Osteoblast (primary cell): ENCODE measurements at places on chromosomes 7 and 10. TPM values are rescaled to one million over a fixed set of nuclear protein-coding genes. Genes with fewer than 3 reads are reported as not detected.
A peak's percentile ranks its signal among the peaks of the same experiment; 100 is the strongest.

Gene ANKMY2
- total RNA-seq = 26.8 and 28.0 TPM in 2 replicates

Gene PNLIPRP1
- total RNA-seq = not detected in 2 replicates

Gene GRM3
- total RNA-seq = not detected in 2 replicates

DNA sequence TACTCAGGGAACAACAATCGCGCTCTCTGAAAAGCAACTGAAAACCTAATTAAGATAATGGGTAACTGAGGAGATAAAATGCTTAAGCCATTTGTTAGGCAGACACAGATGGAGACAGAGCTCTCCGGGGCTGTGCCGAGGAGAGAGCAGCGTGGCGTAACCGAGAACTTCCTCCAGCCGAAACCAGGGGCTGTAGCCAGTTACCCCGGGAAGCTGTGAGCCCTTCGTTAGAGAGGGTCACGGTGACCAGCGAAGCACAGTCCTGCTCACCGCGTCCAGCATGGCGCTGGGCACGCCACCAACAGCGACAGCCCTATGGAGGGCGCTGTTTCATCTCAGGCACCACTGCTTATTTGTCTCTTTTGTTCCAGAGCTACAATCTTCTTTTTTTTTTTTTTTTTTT lies 16.1 kb downstream of the PAPOLB start:
- no peak for DNase-seq
- no peaks in the 10 kb centered on the region for H3K27me3 ChIP-seq
- H3K4me3 ChIP-seq = peak overlapping the region; percentile 39
- H3K36me3 ChIP-seq = no peaks in the 10 kb centered on the region
- H3K27ac ChIP-seq = no peak overlapping the region

Gene CARD11
- total RNA-seq = under 0.01 TPM in 1 of 2 replicates, not detected in the other

GRCh38 chr7:106966121-106966520 lies 78.4 kb upstream of the PRKAR2B start:
- peak; percentile 71 for DNase-seq
- H3K4me1 ChIP-seq = no peaks in the 10 kb centered on the region
- no peak overlapping the region for H3K4me3 ChIP-seq

DNA sequence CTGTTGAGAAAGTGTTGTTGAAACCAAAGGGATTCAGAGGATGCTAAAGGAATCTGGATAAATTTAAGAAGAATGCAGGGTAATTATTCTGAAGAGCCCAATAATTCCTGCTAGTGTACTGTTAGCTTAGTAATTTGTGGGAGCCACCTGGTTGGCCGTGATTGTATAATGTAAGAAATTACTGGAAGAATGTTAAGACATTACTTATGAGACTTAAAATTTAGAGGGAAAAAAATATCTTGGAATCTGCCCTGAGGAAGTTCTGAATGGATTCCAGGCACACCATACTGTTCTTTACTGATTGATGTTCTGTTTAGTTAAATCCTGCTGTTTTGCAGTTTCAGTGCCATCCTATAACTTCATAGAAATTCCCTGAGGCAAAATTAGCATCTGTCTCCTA lies 155.0 kb upstream of the RHOBTB1 start:
- no peaks in the 10 kb centered on the region for H3K36me3 ChIP-seq
- DNase-seq = no peak
- H3K27me3 ChIP-seq = peaks cover 19% of the 10 kb centered on the region
- no peaks in the 10 kb centered on the region for H3K4me1 ChIP-seq
- no peak overlapping the region for H3K27ac ChIP-seq

- no peaks in the 10 kb centered on the region for H3K27me3 ChIP-seq
- no peak for DNase-seq
- no peaks in the 10 kb centered on the region for H3K36me3 ChIP-seq
- H3K4me1 ChIP-seq = peaks cover 23% of the 10 kb centered on the region
- H3K4me3 ChIP-seq = no peak overlapping the region
Observed at GRCh38 chr7:48183370-48183743, 12.1 kb downstream of the ABCA13 start.

GRCh38 chr10:75982611-75983369 lies 551.4 kb downstream of the LRMDA start:
- H3K4me3 ChIP-seq = no peak overlapping the region
- DNase-seq = peak; percentile 50
- no peaks in the 10 kb centered on the region for H3K36me3 ChIP-seq
- no peak overlapping the region for H3K27ac ChIP-seq
- no peaks in the 10 kb centered on the region for H3K27me3 ChIP-seq

DNA sequence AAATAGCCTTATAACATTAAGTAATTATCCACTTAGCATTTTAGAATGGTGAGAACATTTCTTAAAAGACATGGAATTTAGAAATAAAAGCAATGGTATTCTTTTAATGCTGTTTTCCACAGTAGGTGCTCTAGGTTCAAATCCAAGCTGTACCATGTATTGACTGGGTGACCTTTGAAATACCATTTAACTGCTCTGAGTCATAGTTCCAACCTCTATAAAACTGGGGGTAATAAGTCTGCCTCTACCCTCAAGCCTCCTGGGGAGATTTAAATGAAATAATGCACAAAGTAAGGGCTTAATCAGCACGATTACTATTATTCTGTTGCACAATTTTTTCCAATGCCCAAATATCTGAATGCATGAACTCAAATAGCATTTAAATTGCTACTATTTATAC lies 236.4 kb upstream of the CCDC6 start:
- no peaks in the 10 kb centered on the region for H3K36me3 ChIP-seq
- no peaks in the 10 kb centered on the region for H3K27me3 ChIP-seq
- no peak overlapping the region for H3K4me3 ChIP-seq
- H3K4me1 ChIP-seq = peaks cover 19% of the 10 kb centered on the region
- no peak overlapping the region for H3K27ac ChIP-seq

DNA sequence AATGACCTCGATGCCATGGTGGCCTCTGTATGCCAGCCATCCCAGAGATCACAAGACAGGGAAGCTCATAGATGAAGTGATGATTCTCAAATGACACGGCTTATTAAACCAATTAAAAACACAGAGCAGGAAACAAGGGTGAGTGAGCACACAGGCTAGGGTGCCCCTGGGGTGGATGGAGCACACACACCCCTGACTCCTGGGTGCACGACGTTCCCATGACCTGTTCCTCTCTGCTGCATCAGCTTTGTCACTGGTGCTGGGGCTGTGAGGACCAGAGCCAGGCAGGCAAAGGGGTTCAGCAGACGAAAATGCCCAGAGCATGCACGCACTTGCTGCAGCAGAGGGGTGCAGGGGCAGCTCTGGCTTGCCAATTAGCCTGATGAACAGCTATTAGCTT lies 86.5 kb upstream of the LRRC4 start:
- H3K4me3 ChIP-seq = no peak overlapping the region
- no peaks in the 10 kb centered on the region for H3K36me3 ChIP-seq
- DNase-seq = no peak
- no peak overlapping the region for H3K27ac ChIP-seq

Gene SPDYE2
- not detected in 2 replicates for total RNA-seq

DNA sequence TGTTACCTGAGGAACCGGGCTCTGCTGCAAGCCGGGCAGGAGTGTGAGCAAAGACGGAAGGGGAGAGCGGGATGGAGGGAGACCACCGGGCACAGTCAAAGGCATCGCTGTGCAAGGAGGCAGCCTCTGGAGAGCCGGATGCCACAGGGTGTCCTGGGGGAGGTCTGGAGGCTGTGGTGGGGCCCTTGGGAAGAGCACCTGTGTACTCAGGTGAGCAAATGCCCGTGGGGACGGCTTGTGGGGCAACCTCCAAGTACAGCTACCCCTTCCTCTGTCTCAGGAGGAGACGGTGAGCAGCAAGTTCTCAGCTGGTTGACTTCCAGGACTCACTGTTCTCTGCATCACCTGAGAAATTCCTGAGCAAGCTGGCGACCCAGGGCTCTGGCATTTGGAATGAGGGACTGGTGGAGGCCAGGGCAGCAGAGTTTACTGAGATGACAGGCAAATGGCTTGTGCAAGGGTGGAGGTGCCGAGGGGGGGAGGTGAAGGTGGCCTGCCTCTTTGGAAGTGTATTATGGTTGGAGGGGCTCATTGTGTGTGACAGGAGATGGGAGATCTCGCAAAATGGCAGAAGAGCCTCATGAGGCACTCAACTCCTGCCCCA lies 345.2 kb upstream of the SHH start:
- no peaks in the 10 kb centered on the region for H3K27me3 ChIP-seq
- H3K36me3 ChIP-seq = no peaks in the 10 kb centered on the region
- H3K27ac ChIP-seq = no peak overlapping the region

DNA sequence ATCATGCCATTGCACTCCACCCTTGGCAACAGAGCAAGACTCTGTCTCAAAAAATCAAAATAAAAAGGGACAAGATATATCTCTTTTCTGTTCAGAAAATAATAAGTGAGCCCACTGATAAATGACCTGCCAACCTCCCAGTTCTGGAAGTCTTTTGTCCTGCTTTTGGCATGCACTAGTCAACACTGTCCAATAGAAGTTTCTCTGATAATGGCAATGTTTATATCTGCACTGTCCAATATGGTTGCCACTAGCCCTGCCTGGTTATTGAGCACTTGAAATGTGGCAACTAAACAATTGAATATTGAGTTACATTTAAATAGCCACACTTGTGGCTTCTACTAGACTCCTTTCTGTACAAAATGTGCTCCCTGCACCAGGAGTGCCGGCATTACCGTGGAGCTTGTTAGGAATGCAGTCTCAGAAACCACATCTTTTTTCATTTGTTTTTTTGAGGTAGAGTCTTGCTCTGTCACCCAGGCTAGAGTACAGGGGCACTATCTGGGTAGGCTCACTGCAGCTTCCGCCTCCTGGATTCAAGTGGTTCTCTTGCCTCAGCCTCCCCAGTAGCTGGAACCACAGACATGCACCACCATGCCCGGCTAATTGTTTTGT lies 229.7 kb downstream of the CACNB2 start:
- DNase-seq = no peak
- H3K27me3 ChIP-seq = no peaks in the 10 kb centered on the region
- H3K27ac ChIP-seq = no peak overlapping the region
- H3K36me3 ChIP-seq = no peaks in the 10 kb centered on the region
- H3K4me1 ChIP-seq = no peaks in the 10 kb centered on the region
- no peak overlapping the region for H3K4me3 ChIP-seq

Gene PLXNA4
- 4.3 and 6.5 TPM in 2 replicates for total RNA-seq

- no peak overlapping the region for H3K4me3 ChIP-seq
- H3K36me3 ChIP-seq = no peaks in the 10 kb centered on the region
- DNase-seq = no peak
- H3K27me3 ChIP-seq = no peaks in the 10 kb centered on the region
- H3K27ac ChIP-seq = no peak overlapping the region
Observed at GRCh38 chr7:36710186-36710791, 14.0 kb downstream of the AOAH start.

GRCh38 chr10:93478873-93479272 lies 3.3 kb downstream of the MYOF start:
- peaks cover 17% of the 10 kb centered on the region for H3K36me3 ChIP-seq
- H3K4me3 ChIP-seq = peak overlapping the region; percentile 86

DNA sequence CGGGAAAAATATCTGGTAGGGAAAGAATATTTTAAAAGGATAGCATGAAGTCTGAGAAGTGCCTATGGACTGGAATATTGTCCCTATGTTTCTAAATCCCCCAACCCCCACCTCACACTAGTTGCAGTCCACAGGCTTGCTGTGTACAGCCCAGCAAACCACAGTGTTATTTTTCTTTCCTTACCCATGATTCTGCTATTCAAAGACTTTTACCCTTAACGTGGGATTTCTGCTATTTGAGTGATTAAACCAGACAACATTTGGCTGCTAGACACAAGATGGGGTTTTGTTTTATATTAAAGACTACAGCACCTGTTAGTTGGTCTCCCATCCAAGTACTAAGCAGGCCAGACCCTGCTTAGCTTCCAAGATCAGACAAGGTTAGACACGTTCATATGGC lies 120.5 kb upstream of the MYO3A start:
- no peak for DNase-seq
- H3K36me3 ChIP-seq = no peaks in the 10 kb centered on the region
- H3K4me1 ChIP-seq = no peaks in the 10 kb centered on the region
- H3K27me3 ChIP-seq = no peaks in the 10 kb centered on the region

Gene DIP2C
- 32.4 and 36.9 TPM in 2 replicates for total RNA-seq

DNA sequence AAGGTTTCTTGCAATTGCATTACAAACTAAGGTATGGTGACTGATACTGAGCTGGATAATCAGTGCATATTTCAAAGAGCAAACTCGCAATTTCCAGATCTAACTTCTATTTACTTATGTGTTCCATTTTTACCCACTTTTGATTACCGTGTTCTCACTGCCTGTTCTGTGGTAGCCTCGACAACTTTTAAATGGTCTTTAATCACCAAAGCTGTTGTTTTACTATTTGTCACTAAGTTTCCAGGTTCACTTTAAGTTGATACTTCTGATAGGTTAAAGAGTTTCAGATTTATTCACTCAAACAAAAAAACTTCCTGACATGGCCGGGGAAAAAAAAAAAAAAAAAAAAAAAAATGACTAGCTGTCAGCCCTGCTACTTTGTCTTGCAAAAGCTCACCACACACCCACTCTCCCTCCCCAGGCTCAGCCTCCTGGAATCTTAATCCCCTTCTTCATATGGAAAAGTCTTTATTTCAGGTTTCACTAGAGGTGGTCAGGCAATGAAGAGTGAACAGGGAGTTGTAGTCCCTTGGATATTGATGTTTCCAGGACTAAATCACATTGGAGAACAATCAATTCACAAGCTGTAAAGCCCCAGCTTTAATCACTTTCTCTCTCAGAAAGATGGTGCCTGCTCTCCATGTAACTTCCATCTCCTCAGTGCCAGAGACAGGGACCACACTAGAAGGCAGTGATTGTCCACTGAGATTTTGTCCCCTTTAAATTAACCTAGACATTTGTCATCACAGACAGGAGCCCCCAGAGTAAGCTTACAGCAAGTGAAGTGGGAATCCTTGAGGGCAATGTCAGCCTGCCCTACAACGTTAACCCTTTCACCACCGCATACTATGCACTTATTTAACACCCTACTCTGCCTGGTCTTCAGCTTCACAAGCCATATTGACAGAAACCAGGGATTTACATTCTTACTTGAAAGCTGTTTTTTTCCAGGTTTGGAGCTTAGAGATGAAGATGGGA lies 749.1 kb upstream of the SORCS1 start:
- H3K4me3 ChIP-seq = no peak overlapping the region
- H3K27ac ChIP-seq = no peak overlapping the region
- H3K27me3 ChIP-seq = no peaks in the 10 kb centered on the region
- no peaks in the 10 kb centered on the region for H3K4me1 ChIP-seq
- DNase-seq = no peak

Gene IGFBP1
- 0.59 and 4.0 TPM in 2 replicates for total RNA-seq

Gene SYPL1
- 36.9 and 39.5 TPM in 2 replicates for total RNA-seq
